SK-N-SH treated with all-trans-retinoic acid at 6 μM for 48 hours (cell line): ENCODE measurements at places on chromosomes 6 and 20.

- ATAC-seq, result no peak
These were observed 285.1 kb upstream of the ID4 start for GRCh38 chr6:19552076-19552475.

DNA sequence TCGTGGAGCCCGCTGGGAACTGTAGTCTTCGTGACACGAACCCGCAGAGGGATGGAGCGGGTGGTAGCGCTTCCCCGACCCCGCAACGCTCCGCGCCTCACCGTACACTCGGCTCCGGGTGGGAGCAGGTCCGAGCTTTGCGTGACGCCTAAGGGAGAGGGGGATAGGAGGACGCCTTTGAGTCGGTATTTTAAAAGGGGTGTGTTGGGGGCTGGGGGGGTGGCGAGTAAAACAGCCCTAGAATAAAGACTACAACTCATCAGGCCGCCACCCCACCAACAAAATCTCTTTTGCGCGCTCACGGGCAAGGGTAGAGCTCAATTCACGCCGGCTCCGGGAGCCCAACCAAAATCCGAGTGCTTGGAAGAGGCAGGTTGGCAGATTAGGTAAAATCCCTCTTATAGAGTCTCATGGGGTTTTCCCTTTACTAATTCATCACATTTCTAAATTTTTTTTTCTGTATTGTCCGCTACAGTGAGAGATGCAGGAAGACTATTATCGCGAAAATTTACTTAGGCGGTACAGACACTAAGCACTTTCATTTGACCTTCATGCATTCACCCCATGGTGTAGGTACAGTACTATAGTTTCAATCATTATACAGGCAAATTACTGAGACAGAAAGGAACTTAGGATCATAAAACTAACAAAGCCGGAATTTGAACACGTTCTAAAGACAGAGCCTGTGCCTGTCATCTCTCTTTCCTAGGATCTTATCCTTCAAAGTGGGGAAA lies 706 bp upstream of the SNX14 start:
- ATAC-seq, result peak; percentile 19

DNA sequence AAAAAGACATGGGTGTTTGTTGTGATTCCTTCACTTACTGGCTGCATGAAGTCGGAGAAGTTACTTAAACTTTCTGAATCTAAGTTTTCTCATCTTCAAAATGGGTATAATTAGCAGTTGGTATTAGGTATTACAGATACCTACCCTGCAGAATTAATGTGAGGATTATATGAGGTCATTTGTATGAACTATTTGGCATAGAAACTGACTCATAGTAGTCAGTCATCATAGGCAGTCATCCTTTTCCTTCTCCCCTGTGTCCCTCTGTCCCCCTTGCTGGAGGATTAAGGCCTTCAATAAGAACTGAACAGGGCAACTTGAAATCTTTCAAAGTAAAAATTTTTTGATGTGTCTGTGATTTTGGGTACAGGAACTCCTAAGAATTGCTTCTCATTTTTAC lies 26.3 kb downstream of the RALGAPB start:
- ATAC-seq, result no peak

GRCh38 chr20:48766205-48766604 lies 61.6 kb downstream of the PREX1 start:
- ATAC-seq, result no peak

- no peak for ATAC-seq
These were observed 20.0 kb upstream of the IL22RA2 start for GRCh38 chr6:137193256-137194070.

DNA sequence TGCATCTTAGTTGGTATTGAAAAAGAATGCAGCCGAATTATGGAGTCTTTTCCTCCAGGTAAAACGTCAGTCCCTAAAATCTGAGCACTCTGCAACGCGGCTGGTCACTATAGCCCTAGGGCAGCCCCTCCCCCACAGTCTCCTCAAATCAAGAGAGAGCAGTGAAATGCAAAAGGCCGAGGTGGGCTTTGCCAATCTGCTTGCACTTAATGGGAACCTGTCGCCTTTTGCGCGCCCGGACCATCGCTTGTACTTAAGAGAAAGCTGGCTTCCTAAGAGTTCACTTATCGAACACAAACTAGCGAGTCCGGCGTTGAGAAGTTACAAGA lies 447 bp downstream of the MCM3 start:
- peak; percentile 1; the same call in 2 of the 3 replicates for ATAC-seq

GRCh38 chr20:59634435-59635005 lies 30.2 kb downstream of the PHACTR3 start:
- ATAC-seq, result no peak
